KBM-7 (cell line): ENCODE measurements at places on chromosomes 1 and 21.

- DNase-seq = no peak
These were observed 2.1 kb upstream of the FTCD start for GRCh38 chr21:46157396-46157986.

- no peak for DNase-seq
These were observed 383.8 kb upstream of the VAMP3 start for GRCh38 chr1:7387053-7387927.

DNA sequence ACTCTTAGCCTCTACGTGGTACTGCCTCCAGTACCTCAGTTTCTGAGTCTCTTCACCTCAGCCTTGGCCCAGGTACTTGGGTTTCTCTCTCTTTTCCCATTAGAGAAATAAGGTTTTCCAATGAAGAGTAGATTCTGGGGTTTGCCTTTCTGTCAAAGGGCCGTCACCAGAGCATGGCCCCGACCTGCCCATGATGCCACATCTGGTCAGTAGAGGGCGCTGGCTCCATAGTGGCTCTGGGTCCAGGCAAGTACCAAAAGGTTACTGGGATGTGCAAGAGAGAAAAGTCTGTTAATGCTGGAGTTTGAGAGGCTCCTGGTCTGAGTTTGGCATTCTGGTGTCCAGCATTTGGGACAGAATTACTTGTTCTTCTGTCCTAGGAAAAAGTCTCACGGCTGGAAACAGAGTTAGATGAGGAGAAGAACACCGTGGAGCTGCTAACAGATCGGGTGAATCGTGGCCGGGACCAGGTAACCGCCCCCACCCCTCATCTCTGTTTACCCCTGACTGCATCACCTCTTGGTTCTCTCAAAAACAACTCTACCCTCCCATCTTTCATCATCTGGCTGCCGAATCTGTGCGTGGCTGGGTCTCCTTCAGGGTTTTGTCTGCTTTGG lies 5.3 kb upstream of the TUFT1 start:
- peak; percentile 75 for DNase-seq

DNA sequence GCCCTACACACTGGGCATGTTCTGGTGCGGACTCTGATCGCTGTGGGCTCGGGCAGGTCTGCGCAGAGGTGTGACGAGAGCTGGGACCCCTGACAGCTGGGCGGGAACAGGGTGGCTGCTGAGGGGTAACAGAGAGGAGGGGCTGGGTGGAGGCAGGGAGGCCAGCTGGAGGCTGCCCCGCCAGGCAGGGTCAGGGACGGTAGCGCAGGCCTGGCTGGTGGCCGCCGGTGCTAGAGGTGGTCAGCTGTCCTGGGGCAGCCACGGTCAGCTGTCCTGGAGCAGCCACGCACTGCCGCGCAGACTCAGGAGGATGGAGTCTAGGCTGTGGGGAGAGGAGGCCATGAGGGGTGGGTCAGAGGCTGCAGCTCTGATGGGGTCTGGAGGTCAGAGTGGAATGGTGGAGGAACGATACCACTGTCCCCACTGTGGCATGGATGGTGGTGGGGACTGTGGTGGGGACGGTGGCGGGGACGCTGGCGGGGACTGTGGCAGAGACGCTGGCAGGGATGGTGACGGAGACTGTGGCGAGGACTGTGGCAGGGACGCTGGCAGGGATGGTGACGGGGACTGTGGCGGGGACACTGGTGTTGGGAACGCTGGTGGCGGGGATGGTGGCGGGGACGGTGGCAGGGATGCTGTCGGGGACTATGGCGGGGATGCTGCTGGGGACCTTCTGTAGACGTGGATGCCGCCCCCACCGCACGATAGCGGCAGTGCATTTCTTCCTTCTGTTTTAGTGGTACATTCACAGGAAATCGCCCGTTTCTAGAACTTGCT lies 21.3 kb upstream of the LRRC3 start:
- DNase-seq = no peak

DNA sequence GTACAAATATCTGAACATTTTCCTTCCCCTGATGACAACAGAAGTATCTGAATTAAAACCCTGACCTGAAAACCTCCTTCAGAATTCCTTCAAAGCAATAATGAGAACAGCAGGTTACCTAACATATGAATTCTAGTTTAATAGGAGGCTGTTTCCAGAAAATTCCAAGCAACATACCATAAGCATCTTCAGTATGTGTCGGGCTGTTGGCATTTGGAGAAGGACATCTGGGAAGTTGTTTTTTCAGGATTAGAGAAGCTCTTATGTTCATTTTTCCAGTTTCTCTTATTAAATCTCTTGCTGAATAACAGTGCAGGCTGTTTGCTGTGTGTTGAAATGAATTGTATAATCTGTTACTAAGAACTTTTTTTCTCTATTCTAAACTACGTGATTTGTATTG lies 101.5 kb downstream of the PLA2G4A start:
- no peak for DNase-seq

GRCh38 chr21:31103163-31103562 lies 64.9 kb upstream of the KRTAP19-8 start:
- no peak for DNase-seq

GRCh38 chr1:18351735-18352134 lies 129.0 kb upstream of the KLHDC7A start:
- DNase-seq = no peak

- DNase-seq = no peak
These were observed 171.0 kb downstream of the ZZZ3 start for GRCh38 chr1:77511440-77511840.

GRCh38 chr1:197775282-197776262 lies at the start of gene DENND1B:
DENND1B (minus strand) TSS chr1:197775480; CDS start chr1:197775155, 325 bp downstream.
- peak; percentile 91 for DNase-seq

DNA sequence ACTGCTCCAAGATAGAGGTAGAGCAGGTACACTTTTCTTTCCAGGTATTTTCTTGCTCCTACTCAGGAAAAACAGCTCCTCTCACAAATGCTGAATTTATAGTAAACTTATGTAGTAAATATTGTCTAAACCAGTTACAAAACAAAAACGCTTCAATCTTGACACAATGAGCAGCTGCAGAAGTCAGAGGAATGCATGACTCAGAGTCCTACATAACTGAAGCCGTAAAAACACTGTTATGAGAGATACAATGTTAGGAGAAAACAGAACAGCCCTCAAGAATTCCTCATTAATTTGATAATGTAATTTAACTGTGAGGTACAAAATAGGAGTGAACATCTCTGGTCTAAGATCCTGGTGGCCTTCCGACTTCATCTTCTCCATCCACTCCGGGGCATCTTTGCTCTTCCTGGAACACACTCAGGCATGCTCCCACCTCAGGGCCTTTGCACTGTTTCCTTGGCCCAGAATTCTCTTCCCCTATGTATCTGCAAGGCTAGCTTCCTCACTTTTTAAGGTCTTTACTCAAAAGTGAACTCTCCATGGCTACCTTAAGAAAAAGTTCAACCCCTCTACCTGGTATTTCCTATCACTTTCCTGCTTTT lies 138.5 kb downstream of the SLC45A1 start:
- DNase-seq = no peak

DNA sequence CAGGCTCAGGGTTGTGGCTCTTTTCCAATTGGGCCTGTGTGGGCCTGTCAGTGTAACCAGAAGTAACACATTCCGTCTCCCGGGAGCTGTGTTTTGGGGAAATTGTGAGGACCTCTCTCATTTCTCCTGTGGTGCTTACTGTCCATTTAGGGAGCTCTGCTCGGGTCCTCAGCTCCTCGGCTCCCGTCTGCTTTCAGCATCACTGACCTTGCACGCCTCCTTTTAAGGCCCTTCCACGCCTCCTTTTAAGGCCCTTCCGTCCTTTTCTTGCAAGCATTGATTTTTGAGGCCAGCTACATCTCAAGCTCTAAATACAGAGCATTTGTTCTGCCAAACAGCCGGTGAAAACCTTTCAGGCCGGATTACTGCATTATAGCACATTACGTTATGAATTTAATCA lies 9.7 kb downstream of the CA6 start:
- no peak for DNase-seq
